Daoy (cell line): ENCODE measurements at places on chromosomes 2 and 18. TPM values are rescaled to one million over a fixed set of nuclear protein-coding genes. Genes with fewer than 3 reads are reported as not detected.

Gene SCG2
- 0.95 and 3.0 TPM in 2 replicates for total RNA-seq

Gene EGR4
- total RNA-seq = not detected in 2 replicates

Gene CRYBA2
- total RNA-seq = 2.2 and 4.3 TPM in 2 replicates

Gene CDH19
- not detected in 2 replicates for total RNA-seq

Gene SCN7A
- not detected in 2 replicates for total RNA-seq

Gene PRKAG3
- not detected in 2 replicates for total RNA-seq
